Naive thymus-derived CD4-positive, alpha-beta T cell (primary cell): ENCODE measurements at places on chromosomes 5 and 9.

DNA sequence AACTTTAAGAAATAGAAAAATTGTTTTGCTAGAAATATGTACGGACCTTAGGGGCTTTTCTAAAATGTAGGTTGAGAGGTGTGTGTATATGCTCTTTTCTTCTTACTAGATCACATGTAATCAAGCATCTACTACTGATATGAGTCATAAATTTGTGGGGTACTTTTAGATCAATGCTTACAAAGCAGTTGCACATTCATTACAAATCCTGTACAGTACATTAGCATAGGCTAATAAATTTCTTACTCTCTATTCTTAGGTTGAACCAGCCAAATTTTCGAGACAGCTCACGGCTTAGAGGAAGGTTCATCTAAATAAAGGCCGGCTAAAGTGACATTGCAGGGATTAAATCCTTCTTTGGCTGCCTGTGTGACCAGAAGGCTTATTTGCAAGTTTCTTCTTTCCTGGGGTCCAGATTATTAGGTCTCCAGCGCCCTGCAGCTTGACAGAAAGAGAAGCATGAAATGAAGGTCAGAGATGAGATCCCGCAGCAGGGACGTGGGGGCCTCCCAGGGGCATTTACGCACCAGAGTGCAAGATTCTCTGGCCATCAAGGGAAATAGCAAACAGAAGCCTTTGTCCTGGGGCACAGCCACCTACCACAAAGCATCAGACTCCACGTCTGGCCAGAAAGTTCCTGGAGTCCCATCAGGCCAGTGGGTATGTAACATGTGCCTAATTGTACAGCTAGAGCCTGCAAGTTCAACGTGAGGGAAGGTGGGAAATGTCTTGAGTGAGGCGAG, 53.0 kb downstream of the NIM1K start:
- no peak for DNase-seq

DNA sequence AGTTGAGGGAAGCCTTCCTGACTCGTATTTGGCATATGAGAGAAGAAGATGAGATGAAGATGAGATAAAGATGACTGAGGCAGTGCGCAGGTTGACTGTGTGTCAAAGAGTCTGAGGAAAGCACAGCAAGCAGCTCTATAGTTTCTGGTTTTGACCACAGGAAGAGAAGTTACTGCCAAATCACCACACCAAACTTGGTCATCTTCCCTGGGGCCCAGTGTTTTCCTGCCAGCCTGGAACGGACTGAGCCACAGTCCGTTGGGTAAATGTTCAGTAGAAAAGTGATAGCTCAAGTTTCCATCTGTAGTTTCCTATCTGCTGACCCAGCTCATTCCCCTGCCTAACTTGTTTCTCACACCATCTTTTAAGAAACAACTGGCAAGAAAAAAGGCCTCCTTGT, 80.7 kb upstream of the ADAMTS19 start:
- DNase-seq: no peak

DNA sequence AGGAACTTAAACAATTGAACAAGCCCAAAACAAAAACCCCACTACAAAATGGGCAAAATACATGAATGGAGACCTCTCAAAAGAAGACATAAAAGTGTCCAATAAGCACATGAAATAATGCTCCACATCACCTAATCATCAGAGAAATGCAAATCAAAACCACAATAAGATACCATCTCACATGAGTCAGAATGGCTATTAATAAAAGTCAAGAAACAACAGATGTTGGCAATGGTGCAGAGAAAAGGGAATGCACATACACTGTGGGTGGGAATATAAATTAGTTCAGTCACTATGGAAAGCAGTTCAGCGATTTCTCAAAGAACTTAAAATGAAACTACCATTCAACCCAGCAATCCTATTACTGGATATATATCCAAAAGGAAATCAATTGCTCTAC, 337.4 kb upstream of the GRIA1 start:
- no peak for DNase-seq

- DNase-seq: no peak
Observed at GRCh38 chr9:6566409-6567139, 79.0 kb downstream of the GLDC start.

DNA sequence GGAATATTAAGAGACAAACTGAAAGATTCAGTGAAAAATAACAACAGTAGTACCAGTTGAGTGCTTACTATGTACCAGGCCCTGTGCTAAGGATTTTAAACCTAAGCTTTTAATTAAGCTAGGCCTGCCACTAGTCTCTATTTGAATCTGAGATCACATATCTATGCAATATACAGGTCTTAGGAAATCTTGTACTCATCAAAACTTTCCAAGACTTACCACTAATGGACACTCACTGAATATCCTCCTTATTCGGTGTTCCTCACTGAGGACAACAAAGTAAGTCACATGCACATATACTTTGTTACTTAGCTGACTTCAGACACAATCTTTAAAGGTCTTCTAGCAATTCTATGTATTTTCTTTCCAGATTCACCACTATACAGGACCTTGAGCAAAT, 32.6 kb downstream of the DIAPH1 start:
- no peak for DNase-seq

- no peak for DNase-seq
Observed at GRCh38 chr9:7075154-7075553, 317.4 kb downstream of the KDM4C start.

GRCh38 chr9:114186605-114187289, 31.4 kb downstream of the COL27A1 start:
- no peak for DNase-seq

- no peak for DNase-seq
Observed at GRCh38 chr9:123642291-123643278, 286.6 kb downstream of the CRB2 start.

DNA sequence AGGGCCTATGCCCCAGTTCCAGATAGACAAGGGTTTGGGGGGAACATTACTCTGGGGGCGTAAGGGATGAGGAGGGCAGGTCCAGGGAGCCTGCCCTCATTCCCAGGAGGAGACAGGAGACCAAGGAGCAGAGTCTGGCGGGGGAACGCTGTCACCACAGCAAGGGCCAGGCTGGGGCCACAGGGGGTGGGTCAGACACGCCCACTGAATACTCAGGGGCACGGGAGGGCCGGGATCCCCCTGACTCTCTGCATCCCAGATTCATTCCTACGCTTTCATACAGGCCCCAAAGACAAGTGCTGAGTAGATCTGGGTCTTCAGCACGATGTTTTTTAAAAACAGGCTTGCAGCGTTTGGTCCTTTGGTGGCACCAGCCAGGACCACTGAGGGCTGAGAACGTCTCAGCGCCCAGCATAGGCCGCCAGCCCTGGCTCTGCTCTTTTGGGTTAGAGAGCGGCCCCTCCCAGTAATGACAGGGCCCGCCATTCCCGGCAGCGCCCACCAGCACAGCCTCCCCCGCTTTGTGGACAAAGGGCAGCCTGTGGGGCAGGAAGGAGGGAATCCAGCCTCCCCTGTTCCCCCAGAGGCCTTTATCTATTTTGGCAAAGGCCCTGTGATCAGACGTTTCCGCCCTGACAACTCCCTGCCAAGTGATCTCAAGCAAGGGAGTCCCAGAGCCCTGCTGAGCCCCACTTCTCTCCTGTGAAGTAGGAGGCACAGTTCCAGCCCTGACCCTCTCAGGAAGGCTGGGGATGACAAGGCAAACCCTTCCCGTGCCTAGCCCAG, 24.9 kb downstream of the NEK6 start:
- DNase-seq: no peak

- no peak for DNase-seq
Observed at GRCh38 chr9:93133681-93134014, 403 bp downstream of the NINJ1 start.

DNA sequence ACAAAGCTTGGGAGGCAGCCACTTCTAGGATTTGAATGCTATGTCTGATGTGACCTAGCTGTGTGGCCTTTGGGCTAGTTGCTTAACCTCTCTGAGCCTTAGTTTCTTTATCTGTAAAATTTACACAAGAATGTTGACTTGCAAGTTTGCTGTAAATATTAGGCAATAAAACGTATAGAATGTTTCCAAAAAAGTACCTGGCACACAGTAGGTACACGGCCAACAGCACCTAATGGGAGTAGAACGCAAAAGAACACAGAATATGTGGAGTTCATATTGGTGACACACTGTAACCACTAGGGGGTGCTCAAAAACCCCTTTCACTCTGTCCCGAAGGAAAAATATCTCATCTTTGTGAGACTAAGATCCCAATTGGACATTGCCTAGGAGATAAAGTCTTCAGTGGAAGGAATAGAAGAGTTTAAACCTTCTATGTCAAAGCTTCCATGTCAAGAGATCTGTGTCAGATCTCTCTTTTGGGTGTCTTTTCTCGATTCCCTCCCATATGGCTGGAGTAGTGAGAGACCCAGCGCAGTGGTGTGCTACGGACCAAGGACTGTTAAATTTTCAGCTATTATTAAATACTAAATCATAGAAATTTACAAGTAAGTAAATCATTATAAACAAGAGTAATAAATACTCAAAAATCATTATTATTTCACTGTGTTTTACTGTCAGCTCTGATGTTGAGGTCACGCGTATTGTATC, 145.4 kb upstream of the RAD23B start:
- no peak for DNase-seq
